ENCODE measurements at places on chromosomes 16 and 17.

DNA sequence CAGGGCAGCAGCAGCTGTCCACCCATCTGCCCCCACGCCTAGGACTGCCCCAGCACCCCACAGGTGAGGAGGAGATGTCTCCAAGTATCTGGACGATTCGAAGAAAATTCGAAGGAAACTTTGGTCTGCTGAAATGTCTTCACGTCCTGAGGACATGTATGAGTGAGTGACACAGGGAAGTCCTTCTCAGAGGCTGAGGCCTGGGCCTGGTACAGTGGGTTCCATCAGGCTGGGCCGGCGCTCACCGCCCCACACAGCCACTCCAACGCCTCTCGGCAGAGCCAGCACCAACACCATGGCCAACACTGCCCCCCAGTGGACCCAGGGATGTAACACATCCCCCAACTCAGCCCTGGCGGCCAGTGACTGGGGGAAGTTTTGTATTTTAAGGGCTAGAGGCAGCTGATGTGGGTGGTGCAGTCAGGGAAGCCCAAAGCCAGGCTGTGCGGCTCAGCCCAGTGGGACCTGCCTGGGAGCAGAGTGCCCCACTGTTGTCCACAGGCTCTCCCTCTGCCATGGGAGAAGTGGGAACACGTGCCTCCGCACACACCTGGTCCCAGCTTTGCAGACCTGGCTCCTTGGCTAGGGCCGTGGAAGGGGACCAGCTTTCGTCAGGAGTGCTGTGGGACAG, 55.8 kb upstream of the FASN start:
- peak; percentile 52 for DNase-seq

GRCh38 chr16:49779979-49780378, 75.9 kb downstream of the ZNF423 start:
- DNase-seq: no peak

- DNase-seq: no peak
Measured at GRCh38 chr16:66095676-66096075, 270.8 kb upstream of the CDH5 start.

DNA sequence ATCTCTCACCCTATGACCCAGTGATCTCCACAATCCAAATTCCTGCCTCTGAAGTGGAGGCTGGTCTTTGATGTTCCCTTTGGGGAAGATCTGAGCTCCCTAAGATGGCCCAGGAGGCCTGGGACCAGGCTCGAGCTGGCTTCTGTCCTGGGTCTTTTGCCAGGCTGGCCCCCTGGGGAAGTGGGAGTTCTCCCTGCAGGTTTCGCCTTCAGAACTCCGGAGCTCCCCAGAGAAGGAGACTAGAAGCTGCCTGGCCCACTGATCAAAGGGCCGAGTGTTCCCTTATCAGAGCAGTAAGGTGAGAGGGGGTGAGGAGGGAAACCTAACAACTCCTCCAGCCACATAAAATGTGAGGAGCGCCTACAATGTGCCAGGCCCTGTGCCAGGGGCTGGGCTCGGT, 147.1 kb downstream of the IRF8 start:
- no peak for DNase-seq

DNA sequence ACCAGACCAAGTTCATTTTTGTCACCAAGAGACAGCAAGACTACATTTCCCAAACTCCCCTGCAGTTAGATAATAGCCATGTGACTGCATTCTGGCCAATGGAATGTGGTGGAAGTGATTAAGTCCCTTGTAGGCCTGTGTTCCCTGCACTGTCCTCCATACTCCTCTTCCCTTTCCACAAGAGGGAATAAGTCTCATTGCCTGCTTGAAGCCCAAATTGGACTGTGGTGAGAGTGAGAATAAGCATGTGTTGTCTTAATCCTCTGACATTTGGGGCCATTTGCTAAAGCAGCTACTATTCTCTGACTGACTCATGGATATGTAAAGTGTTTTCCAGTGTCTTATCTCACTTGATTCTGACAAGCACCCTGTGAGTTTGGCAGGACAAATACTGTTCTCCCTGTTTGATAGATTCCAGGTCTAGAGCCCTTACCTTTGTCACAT, 20.7 kb downstream of the PIK3R6 start:
- peak; percentile 54 for DNase-seq

GRCh38 chr16:47528431-47528830, 67.3 kb downstream of the PHKB start:
- DNase-seq: no peak

DNA sequence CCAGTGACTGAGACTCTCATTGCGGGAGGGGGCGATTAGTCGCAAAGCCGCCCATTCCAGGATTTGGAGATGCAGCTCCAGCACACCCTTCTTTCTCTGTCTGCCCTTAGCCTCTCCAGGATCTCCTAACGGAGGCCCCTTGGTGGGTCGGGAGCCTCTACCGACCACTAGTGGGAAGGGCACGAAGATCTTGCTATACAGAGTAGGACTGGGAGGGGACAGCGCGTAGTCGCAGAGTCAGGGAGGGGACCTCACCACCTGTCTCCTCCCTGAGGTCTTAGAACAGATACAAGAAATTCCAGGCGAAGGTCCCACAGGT, 588 bp upstream of the SMTNL2 start:
- DNase-seq: no peak

GRCh38 chr17:39737760-39738567, at the start of gene GRB7:
TSS of gene GRB7 (plus strand) at chr17:39737938. CDS start at chr17:39742302, 4,364 bp downstream.
- peak; percentile 65 for DNase-seq

GRCh38 chr16:6081320-6081976, 983.9 kb upstream of the EEF2KMT start:
- DNase-seq: peak; percentile 1

DNA sequence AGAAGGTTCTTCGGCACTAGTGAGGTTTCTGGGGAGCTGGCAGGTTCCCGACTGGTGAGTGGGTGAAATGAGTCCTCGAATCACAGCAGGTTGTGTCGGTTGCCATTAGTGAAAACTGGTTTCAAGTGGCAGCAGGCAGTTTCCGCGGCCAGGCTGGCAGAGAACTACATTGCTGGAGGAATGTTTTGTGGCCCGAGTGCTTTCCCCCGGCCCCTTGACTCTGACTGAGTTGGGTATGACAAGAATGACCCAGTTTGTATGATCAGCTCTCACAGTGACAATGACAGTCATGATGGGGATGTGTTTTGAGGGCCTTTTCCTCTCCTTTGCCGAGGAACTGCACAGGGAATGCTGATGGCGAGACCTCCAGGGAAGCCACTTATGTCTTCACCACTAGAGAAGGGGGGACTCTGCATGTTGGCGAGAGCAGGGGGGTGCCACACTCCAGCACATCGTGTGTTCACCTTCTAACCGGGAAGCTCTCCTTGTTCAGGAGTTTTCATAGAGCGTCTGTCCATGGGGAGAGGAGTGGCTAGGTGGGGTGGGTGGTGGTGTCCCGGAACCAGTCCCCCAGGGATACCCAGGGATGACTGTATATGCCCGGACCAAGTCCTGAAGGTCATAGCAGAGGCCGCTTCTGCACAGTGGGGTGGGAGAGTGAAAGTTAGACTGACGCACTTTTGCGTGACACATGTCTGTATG, 206.0 kb upstream of the CHMP6 start:
- no peak for DNase-seq

DNA sequence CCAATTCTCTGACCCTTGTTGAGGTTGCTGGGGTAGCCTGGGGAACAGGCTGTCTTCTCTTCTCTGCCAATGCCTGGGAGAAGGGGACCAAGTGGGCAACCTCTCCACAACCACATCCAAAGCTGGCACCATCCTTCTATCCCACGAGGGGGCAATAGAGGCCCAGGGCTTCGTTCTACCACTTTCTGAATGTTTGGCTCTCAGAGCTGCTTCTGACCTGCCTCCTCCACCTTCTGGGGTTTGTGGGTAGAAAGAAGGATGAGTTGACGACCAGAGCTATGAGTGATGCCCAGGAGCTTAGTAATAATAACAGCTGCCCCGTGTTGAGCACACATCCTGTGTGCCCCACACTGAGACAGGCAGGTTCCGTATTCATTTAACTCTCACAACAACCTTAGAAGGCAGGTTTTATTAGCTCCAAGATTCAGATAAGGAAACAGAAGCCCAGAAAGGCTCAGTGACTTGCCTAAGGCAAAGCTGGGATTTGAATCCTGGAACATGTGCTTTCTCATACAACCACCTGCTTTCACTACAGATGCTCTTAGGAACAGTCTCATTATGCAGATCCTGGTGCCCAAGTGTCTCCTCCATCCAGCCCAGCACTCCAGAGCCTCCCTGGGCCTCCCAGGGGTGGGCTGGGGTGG, 11.1 kb downstream of the TSPOAP1 start:
- DNase-seq: peak; percentile 85

GRCh38 chr16:17770104-17770503, 299.3 kb upstream of the XYLT1 start:
- DNase-seq: no peak

- peak; percentile 32 for DNase-seq
Measured at GRCh38 chr17:9115214-9116191, 94.2 kb downstream of the NTN1 start.

DNA sequence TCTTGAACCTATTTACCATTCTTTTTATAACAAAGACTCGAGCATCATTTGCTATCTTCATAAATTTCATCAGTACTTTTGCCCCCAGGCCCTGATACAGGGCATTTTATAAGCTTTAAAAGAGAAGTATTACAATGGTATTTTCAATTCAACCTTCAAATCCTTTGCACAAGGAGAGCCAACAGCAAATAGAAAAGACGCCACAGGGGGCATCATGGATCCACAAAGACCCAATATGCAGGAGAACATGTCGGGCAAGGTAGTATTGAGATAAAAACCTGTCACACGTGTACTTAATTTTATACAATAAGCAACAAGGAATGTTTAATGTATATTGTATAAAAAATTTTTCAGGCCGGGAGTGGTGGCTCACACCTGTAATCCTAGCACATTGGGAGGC, 10.2 kb downstream of the MAP3K14 start:
- no peak for DNase-seq
